ENCODE measurements at places on chromosomes 7 and 10.

DNA sequence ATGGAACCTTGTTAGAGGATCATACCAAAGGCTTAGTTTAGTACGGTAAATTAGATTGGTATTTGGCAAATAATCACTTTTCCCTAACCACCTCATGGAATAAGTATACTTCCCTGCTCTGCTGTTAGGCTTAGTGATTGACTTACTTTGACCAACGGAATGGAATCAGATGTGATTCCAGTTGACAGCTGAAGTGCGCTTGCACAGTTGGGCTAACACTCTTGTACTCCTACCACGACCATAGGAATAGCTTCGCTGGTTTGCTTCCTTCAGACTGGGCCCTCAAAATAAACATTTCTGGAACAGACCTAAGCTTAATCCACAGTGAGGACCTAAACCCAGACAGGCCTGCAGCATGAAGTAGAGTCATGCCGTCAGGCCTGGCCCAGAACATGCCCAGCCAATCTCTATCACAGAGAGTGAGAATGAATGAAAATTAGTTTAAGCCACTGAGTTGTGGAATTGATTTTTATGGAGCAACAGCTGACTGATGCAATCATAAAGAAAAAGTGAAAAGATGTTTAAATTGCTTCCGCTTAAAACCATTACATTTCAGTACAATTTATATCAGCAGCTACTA lies 122.3 kb downstream of the DOCK4 start:
- no peak for DNase-seq

- no peak for DNase-seq
Measured at GRCh38 chr7:303425-303824, 13.5 kb downstream of the FOXL3 start.

DNA sequence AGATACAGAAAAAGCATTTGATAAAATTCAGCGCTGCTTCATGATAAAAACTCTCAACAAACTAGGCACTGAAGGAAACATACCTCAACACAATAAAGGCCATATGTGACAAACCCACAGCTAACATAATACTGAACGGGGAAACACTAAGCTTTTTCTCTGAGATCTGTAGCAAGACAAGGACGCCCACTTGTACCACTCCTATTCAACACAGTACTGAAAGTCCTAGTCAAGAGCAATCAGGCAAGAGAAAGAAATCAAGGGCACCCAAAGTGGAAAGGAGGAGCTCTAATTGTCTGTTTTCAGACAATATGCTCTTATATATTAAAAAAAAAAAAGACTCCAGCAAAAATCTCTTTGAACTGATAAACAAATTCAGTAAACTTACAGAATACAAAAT lies 13.3 kb downstream of the DIP2C start:
- no peak for DNase-seq

GRCh38 chr10:117532451-117533107 lies 10.0 kb upstream of the EMX2 start:
- no peak for DNase-seq

DNA sequence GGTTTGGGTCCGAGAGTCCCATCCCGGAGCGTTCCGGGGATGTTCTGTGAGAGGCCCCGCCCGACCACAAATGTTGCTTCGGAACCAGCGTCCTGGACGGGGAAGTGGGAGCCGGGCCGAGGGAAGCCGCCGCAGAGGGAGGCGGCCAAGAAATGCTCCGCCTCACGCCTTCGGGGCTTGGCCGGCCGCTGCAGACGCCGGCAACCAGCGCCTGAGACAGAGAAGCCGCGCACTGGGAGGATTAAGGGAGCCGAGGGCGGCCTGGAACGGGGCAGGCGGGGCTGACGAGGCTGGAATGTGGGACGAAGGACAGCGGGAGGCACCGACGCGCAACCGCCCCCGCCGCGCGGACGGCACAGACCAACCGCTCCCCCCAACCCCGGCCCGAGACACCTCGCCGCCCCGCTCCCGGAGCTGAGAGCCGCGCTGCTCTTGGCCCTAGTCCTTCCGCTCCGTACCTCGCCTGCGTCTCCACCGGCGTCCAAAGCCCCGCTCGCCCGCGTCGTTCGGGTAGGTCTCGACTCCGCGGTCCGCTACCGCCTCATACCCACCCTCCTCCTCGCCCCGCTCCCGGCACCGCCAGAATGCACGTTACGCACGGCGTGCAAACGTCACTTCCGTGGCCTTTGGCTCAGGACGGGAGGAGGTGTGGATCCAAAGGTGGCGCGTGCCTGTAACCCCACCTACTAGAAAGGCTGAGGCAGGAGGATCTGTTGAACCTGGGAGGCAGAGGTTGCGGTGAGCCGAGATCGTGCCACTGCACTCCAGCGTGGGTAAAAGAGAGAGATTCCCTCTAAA lies 36.7 kb upstream of the KCTD7 start:
- DNase-seq = peak; percentile 70

GRCh38 chr10:112985690-112986543 lies 35.9 kb downstream of the TCF7L2 start:
- DNase-seq = no peak

GRCh38 chr7:70457482-70457881 lies 674.5 kb upstream of the GALNT17 start:
- no peak for DNase-seq

DNA sequence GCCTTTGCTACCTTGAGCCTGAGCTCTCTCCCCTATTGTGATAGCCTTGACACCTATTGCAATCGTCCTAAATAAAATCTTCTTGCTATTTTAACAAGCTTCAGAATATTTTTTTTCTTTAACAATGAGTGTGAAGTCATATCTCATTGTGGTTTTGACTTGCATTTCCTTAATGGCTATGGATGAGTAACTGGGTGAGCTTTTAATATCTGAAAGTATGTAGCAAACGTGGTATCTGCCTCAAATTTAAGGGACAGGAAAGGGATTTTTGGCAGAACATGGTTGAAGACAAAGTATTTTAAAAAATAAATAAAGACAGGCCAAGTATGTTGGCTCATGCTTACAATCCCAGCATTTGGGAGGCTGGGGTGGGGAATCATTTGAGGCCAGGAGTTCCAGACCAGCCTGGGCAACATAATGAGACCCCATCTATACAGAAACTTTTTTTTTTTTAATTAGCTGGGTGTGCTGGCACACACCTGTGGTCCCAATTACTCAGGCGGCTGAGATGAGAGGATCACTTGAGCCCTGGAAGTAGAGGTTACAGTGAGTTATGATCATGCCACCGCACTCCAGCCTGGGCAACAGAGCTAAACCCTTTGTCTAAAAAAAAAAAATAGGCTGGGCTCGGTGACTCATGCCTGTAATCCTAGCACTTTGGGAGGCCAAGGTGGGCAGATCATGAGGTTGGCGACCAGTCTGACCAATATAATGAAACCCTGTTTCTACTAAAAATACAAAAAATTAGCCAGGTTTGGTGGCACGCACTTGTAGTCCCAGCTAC lies 319.3 kb upstream of the NRP1 start:
- no peak for DNase-seq

- no peak for DNase-seq
Measured at GRCh38 chr10:30705101-30705624, 75.6 kb upstream of the LYZL2 start.

DNA sequence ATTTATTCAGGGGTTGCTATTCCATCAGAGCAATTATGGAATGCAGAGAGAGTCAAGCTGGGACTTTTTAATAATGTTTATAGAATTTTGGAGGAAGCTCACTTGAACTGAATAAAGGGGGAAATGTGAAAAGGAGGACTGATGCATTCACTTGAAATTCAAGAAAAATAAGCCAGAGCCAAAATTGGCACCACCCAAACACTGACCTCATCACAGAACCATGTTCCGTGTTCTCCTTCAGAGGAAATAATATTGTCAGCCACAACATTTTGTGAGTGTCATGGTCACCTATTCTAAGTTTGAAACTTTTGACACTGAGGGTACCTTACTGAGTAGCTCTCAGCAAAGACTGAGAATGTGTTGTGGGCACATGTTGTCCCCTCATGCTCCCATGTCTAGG lies 207.0 kb downstream of the ANK3 start:
- no peak for DNase-seq

DNA sequence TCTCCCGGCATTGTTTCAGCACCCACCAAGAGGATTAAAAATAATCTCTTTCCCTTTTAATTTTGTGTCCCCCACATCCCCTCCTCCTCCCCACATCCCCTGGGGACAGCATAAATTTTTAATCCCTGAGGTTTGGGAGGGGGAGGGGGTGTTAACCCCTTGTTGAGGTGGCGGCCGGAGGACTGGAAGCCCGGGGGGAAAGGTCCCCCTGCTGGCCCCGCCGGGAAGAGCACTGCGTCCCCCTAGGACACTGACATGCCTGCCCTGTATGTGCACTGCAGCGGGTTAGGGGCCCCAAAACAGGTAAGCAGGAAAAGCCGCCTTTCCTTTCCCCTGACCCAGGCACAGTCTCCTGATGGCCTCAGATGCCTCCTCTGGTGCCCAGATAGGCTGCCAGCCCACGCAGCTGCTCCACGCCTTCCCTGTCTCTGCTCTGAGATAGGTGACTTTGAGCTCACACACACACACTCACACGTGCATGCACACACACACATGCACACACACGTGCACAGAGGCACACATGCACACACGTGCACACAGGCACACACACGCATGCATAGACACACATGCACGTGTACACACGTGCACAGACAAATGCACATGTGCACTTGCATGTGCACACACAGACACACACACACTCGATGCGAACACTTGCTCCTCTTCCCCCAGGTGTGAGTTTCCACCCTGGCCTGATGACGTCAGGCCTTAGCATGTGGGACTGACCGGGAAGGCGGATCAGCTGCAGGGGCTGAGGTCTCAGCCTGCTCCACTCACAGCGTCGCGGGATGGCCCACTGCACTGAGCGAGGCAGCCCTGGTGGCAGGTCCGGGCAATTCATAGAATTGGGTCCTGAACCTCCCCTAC lies 12.3 kb downstream of the CNPY1 start:
- no peak for DNase-seq

GRCh38 chr7:108634036-108634435 lies 64.4 kb downstream of the DNAJB9 start:
- DNase-seq = no peak

- DNase-seq = no peak
Measured at GRCh38 chr10:21336476-21337170, 188.9 kb downstream of the SKIDA1 start.

- no peak for DNase-seq
Measured at GRCh38 chr7:1510780-1511154, 6.6 kb upstream of the INTS1 start.

GRCh38 chr10:95221124-95221523 lies 27.1 kb downstream of the ACSM6 start:
- no peak for DNase-seq

GRCh38 chr10:119477444-119477843 lies 65.1 kb downstream of the RGS10 start:
- no peak for DNase-seq

- DNase-seq = no peak
Measured at GRCh38 chr7:2012981-2013380, 219.8 kb downstream of the MAD1L1 start.

- no peak for DNase-seq
Measured at GRCh38 chr10:17651896-17652295, 7.9 kb downstream of the STAM start.

- no peak for DNase-seq
Measured at GRCh38 chr10:16853201-16853600, 36.0 kb upstream of the RSU1 start.

- DNase-seq = no peak
Measured at GRCh38 chr7:46007194-46007593, 86.1 kb upstream of the IGFBP3 start.

DNA sequence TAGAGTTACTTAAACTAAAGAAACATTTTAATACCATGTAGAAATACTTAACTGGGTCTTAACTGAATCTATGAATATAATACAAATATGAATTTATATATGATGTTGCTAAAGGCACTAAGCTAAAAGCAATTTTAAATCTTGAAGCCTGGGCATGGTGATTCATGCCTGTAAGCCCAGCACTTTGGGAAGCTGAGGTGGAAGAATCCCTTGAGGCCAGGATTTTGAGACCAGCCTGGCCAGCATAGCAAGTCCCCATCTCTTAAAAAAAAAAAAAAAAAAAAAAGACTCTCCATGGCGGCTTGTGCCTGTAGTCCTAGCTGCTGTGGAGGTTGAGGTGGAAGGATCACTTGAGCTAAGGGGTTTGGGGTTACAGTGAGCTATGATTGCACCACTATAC lies 95.3 kb downstream of the CCSER2 start:
- no peak for DNase-seq

DNA sequence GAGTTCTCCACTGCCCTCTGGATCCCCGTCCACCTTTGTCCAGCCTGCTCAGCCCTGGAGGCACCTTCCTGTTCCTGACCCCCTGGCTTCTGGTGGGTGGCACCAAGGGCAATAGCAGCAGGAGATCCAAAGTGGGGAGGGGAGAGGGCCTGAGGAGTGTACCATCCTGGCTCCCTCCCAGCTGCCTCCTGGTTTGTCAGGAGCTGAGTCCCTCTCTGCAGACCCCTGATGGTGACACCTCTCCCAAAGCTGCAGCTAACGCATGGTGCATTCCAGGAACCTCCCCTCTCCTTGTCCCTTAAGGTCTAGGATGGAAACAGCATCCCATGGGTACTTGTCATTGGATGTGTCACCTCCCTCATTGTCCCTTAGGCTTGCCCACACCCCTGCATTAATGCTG lies 39.6 kb downstream of the VSTM4 start:
- no peak for DNase-seq

DNA sequence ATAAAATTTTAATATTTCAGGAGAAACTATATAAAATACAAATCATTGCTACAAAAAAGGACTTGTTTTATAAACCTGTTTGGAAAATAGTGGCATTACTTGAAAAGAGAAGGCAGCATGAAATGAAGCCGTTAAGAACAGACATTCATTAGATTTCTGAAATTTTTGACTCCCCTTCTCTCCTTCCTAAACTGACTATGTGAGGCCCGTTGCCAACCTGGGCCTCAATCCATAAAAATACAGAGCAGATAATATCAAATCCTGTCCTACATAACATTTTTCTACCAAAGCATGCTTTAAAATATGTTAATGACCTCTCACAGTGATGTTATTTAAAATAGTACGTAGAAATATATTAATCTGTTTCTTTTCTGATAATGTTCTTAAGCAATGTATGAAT lies 34.5 kb upstream of the ING3 start:
- no peak for DNase-seq

GRCh38 chr7:34869057-34869456 lies 168.2 kb downstream of the DPY19L1 start:
- no peak for DNase-seq

- DNase-seq = no peak
Measured at GRCh38 chr7:22833957-22834356, 11.3 kb upstream of the TOMM7 start.

All from activated CD8-positive, alpha-beta memory T cell treated with anti-CD3 and anti-CD28 coated beads for 1 hour (primary cell).